NCI-H748 treated with DMSO at 0.1 percent for 48 hours (cell line): ENCODE measurements at places on chromosomes 6 and 20.

- no peak for DNase-seq
Measured at GRCh38 chr20:37518059-37518458, 3.0 kb upstream of the NNAT start.

DNA sequence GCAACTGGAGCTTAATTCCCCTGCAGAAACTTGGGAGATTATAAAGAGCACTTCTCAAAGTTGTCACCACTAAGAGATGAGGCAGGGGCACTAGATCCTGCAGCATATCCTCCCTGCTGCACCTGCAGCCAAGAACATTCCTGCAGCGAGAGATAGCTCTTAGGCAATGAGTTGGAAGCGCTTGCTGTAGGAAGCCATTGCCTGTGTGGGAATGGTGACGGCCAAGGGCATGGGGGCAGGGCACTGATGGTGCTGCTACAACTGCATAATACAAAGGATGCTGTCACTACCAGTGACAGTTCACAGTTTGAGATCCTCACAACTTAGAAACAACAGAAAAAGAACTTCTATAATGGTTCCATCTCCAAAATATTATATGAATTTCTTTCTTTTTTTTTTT, 89.9 kb downstream of the CDS2 start:
- DNase-seq: no peak

GRCh38 chr6:88982720-88983119, 19.3 kb upstream of the RNGTT start:
- DNase-seq: peak; percentile 60

GRCh38 chr20:21191839-21192238, 66.0 kb downstream of the KIZ start:
- no peak for DNase-seq

GRCh38 chr6:45442716-45443115, 65.0 kb upstream of the SUPT3H start:
- no peak for DNase-seq

DNA sequence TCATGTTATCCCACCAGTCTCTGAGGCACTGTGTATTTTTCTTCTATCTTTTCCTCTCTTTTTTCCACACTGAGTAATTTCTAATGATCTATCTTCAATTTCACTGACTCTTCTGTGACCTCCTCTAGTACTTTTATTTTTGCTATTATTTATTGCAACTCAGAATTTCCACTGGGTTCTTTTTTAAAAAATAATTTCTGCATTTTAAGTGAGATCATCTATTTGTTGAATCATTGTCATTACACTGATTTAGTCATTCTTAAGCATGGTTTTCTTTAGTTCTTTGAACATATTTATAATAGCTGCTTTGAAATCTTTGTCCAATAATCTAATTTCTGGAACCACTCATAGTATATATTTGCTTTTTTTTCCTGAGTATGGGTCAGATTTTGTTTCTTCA, 96.7 kb upstream of the SLC22A16 start:
- DNase-seq: no peak

GRCh38 chr20:35404614-35405259, 7.0 kb downstream of the UQCC1 start:
- DNase-seq: no peak

GRCh38 chr6:149964308-149965193, 808 bp downstream of the ULBP1 start:
- DNase-seq: no peak

GRCh38 chr6:161736781-161737292, 463.0 kb upstream of the AGPAT4 start:
- DNase-seq: no peak

DNA sequence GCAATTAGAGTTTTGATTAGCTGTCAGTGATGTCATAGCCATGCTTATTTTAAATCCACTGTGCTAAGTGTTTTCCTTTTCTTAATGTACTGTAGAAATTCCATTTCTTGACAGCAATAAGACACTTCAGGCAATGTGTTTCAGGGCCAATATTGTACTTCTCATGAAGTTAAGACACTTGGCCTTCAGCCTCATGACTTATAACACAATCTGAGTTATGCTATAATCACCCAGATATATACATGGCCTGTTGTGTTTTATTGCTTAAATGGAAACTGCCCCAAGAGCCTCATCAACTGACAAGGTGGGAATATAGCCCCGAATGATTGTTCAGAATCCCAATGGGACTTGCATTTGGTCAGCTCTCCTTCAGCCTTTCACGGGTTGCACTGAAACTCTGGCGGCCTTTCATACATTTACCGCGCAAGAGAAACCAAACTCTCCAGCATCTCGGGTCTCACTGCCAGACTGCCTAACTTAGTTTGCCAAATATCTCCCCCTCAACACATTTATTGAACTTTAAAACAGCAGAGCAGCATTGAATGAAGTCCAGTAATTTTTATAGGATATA, 44.2 kb upstream of the TBX18 start:
- no peak for DNase-seq

- DNase-seq: no peak
Measured at GRCh38 chr6:117194978-117195377, 70.4 kb upstream of the VGLL2 start.

DNA sequence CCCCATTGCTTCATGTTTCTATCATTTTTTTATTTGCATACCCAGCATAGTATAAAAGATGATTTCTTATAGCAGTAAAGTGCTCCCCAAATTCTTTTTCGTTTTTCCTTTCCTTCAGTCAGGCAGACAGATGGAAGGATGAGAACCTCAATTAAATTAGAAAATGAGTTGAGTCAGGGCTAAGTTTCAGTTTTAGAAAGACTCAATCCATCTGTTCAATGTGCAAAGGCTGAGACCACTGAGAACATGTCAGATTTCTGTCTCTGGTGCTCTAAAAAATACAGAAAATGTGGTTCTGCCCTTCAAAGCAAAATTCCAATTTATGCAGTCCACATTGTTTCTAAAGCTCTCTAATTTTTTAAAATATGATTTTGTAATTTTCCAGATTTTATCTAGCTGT, 257.6 kb upstream of the HS3ST5 start:
- no peak for DNase-seq

- DNase-seq: no peak
Measured at GRCh38 chr6:157143890-157144798, 179.2 kb downstream of the TMEM242 start.

DNA sequence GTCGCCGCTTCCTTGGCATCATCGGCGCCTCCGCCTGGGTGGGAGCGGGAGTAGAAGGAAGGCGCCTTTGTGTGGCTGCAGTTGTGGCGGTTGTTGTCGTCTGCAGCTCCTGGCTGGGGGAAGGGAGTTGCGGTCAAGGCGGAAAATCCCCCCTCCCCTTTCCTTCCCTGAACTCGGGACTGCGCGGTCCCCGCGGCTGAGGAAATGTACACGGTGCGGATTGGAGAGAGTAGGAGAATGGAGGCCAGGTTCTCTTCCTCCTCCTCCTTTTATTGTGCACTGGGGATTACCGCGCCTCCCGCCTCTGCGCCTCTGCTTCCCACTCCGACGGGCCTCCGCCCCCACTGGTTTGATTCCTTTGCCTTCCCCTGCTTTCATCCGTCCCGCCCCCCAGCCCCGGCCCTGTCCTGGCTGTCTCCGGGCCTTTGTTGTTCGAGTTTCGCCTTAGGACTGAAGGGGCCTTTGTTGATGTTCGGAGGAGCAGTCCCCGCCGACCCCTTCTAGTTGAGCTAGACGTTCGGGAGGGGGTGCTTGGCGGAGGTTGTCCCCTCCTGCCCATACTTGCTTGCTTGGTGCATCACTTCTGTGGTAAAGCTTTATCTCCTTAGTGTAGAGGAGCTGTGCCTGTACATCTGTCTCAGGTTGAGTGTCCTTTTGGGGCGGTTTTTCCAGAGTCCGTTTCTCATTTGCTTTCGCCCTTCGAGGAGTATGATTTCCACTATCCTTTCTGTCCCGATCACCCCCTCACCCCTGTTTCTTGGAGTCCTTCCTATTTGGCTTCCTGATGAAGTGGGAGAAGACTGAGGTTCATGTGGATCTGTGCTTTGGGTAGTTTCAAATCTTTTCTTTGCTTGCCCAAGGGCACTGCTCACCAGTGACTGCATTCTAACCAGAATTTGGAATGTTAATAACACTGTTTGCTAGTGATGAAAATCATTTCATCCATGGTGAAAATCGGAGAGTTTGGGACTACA, 764 bp downstream of the ZNF292 start:
- peak; percentile 38 for DNase-seq

GRCh38 chr6:56334937-56335336, 87.6 kb upstream of the COL21A1 start:
- no peak for DNase-seq

DNA sequence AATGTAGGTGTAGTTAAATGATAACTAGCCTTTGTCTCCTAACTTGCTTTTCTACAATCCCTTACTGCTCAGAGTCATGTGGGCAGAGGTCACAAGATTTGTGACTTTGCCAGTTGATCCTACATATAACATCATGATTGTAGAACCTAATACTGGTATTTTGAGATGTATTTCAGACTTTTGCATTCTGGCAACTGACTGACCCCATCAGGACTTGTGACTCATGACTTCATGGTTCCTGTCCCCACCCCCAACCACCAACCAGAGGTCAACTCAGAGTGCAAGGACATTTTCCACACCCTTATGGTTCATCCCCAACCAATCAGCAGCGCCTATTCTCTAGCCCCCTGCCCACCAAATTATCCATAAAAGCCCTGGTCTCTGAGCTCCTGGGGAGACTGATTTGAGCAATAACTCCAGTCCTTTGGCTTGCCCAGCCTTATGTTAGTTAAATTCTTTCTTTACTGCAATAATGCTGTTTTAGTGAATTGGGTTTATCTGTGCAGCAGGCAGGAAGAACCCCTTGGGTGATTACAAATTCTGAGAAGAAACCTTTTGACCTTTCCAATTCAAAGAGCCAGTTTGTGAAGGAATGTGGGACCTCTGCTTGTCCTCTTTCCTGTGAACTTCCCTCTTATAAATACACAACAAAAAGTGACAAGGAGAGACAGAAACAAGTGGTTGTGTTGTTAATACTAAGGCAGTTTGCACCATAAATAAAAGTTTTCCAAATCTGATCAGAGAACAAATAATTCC, 588.7 kb downstream of the UTRN start:
- no peak for DNase-seq

DNA sequence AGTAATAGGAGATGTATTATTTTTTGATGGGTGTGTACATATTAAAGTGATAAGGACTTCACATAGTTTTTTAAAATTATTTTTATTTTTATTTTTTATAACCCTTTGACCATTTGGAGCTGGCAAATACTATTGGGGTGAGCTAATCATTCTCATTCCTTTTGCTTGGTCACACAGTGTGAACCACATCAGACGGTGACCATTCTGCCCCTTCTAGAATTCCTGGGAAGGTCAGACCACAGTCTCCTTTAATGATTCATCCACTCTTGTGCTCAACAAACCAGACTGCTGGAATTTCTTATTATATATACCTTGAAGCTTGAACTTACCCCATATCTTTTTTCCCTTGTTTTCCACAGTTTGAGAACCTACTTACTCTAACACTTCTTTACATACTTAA, 23.9 kb upstream of the PRL start:
- no peak for DNase-seq

- DNase-seq: no peak
Measured at GRCh38 chr20:6468423-6469116, 298.9 kb upstream of the BMP2 start.

GRCh38 chr20:5596401-5597193, 153.6 kb upstream of the SHLD1 start:
- no peak for DNase-seq

DNA sequence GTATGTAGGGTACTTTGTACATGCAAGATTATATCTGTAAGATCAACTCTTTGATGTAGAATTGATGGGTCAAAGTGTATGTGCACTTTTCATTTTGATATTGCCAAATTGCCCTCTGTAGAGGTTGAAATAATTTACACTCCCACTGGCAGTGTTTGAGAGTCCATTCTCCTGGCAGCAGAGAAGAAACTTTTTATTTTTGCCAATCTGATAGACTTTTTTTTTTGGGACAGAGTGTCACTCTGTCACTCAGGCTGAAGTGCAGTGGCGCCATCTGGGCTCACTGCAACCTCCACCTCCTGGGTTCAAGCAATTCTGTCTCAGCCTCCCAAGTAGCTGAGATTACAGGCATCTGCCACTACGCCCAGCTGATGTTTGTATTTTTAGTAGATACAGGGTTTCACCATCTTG, 199.2 kb downstream of the ZFAND3 start:
- DNase-seq: no peak

DNA sequence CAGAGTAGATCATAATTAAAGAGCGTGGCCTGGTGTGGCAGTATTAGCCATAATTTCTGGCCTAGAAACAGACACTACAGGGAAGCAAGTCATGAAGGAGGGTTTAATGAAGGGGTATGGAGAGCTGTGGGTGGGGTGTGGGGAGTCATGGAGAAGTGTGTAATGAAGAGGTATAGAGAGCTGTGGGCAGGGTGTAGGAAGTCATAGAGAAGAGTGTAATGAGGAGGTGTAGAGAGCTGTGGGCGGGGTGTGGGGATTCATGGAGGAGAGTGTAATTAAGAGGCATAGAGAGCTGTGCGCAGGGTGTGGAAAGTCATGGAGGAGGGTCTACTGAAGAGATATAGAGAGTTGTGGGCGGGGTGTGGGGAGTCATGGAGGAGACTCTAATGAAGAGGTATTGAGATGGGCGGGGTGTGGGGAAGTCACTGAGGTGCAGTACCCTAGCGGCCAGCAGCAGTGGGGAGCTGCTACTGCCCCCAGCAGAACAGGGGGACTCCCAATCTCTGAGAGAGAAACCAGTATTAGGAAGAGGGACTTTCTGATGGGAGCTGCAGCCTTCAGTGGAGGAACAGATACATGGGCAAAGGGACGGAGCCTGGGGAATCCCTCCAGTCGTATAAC, 145.4 kb upstream of the FOXA2 start:
- no peak for DNase-seq

DNA sequence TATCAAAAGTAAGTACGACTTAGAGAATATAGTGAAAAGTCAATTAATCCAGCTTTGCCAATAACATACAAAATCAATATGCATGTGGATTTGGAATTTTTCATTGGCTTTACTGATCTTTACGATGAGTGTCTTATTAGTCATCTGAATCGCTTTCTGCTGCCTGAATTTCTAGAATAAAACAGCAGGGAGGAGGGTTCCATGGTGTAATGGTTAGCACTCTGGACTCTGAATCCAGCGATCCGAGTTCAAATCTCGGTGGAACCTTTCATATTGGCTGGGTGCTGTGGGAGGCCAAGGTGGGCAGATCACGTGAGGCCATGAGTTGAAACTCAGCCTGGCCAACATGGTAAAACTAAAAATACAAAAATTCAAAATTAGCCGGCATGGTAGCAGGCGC, 448.8 kb downstream of the RNF144B start:
- no peak for DNase-seq

DNA sequence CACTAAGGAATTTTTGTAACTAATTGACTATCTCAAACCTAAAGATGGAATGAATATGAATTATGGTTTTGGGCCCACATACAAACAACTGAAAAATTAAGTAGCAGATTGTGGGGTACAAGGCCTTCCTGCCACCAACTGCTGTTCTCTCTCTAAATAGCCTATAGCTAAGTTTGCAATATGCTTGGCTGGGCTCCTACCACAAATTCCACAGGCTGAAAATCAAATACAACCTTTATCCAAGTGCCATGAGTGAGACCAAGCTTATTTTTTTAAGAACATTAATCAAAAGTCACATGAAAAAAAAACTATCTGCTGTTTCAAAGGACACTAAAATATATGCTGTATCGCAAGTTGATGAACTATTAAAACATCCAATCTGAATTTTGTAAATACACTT, 52.1 kb downstream of the TENT5A start:
- no peak for DNase-seq
